Dermis microvascular lymphatic vessel endothelial cell (primary cell): ENCODE measurements at places on chromosomes 11 and 22. TPM values are rescaled to one million over a fixed set of nuclear protein-coding genes. Genes with fewer than 3 reads are reported as not detected.

Gene TCN2
- 18.2 and 29.5 TPM in 2 replicates for total RNA-seq

Gene GALNT18
- total RNA-seq: 81.3 and 145 TPM in 2 replicates

Gene OR52N4
- not detected in 2 replicates for total RNA-seq

Gene BACE1
- total RNA-seq: 6.9 and 10.2 TPM in 2 replicates

Gene SNX15
- 7.7 and 10.1 TPM in 2 replicates for total RNA-seq

Gene HIPK3
- 62.6 and 92.7 TPM in 2 replicates for total RNA-seq
